ENCODE measurements at places on chromosomes 12 and 14. TPM values are rescaled to one million over a fixed set of nuclear protein-coding genes. Genes with fewer than 3 reads are reported as not detected.
A peak's percentile ranks its signal among the peaks of the same experiment; 100 is the strongest.

The GZMB gene
- 0.68 TPM for total RNA-seq

DNA sequence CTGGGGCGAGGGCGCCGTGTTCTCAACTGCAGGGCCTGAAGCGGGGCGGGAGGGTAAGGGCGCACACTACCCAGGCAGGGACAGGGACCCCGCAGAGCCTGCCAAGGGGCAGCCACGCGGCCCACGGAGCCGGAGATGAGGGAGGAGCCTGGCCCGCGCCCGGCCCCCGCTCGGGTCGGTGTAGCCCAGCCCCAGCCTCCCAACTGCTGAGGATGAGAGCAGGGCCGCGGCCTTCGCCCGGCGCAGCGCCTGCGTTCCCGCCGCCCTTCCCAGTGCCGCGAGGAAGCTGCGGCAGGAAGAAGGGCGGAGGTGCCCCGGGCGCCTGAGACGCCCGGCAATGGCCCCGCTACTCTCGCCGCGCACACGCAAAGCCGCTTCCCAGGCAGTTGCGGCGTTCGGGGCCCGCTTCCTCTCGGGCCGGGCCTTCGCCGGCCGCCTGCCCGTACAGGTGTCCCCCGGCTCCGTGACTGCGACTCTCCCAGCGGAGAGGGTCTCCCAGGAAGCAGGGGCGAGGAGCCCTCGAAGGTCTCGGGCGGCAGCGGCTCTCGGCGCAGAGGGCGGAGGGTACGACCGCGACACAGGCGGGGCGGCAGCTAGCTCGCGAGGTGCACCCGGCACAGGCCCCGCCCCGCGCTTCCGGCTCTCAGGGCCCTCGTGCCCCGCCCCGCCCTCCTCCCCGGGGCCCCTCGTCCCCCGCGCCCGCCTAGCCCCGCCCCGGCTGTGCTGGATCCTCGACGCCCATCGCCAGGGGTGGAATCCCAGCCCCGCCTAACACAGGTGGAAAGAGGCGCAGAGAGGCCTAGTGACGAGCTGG is 24.8 kb upstream of the YY1 start:
- peaks cover under 1% of the 10 kb centered on the region for H3K27me3 ChIP-seq
- peak overlapping the region; percentile 99 for H3K27ac ChIP-seq
- peak; percentile 93 for DNase-seq
- H3K4me3 ChIP-seq, result peak overlapping the region; percentile 66

DNA sequence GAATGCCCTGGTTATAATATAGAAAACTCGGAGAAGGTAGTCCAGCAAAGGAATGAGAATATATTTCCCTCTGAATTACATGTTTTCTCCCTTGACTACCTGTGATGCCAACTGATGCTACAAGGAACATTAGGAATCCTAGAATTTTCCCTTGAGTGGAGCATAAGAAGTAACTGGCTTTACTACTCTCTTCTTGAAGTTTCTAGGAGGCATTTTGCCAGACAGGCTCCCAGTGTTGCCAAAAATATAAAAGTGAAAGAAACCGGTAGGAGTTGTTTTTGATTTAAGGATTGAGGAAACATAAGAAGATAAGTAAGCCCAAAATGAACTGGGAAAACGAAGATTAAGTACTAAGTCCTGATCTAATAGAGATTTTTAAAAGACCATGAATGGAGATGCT is 693.4 kb downstream of the NOVA1 start:
- H3K4me1 ChIP-seq, result no peaks in the 10 kb centered on the region
- no peak overlapping the region for H3K27ac ChIP-seq

DNA sequence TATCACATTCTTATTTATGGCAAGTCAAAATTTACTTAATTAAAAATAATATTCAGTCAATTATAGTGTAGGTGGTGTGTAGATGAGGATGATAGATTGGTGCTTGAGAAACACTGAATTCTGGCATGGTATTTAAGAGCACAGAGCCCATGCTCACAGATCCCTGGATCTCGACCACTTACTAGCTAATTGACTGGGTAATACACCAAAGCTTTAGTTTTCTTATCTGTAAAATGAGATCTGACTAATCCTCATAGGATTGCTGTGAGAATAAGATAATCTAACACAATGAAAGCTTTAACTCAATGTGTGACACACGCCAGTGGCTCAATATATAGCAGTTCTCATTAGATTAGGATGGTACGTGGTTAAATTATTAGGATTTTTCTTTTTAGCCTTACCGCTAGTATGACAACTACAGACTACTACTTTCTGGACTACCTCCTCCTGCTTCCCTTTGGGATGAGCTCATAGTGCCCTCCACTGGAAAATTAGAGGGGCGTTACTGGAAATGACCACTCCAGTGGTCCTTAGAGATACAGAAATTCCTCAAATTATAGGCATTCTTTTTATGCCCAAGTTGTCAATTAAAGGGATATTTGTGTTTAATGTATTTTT is 482.8 kb upstream of the TBX3 start:
- peaks cover 8% of the 10 kb centered on the region for H3K27me3 ChIP-seq
- H3K4me3 ChIP-seq, result no peak overlapping the region
- DNase-seq, result no peak
- no peaks in the 10 kb centered on the region for H3K36me3 ChIP-seq

The LBHD2 gene
- not detected for total RNA-seq

DNA sequence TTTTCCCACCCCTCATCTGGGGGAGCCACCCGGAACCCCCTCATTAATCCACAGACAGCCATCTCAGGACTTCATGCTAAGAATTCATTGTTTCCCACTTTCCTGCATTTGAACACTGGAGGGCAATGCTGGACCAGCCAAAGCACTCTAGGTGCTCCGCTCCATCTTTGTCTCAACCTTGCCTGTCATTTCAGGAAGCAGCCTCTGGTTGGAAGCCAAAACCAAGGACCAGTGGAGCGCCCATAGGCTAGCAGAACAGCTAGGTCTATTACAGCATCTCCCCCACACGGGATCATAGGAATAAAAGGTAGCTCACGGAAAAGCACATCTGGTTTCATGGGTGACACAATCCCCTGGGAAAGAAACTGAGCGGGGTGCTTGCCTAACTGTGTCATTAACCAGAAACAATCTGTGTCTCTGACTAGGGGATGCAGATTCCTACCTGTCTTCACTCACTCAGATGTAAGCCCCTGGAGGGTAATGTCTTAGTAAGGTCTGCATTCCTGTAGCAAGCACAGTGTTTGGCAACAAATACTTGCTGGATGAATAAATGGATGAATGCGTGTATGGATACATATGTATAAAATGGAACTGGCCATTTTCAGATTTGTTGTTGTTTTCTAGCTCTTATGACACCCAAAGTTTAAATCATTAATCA is 197.0 kb downstream of the DAD1 start:
- H3K36me3 ChIP-seq, result no peaks in the 10 kb centered on the region
- H3K27ac ChIP-seq, result no peak overlapping the region
- H3K27me3 ChIP-seq, result no peaks in the 10 kb centered on the region
- peak; percentile 54 for DNase-seq

The CLEC1A gene
- not detected for total RNA-seq

The CD4 gene
- 2.7 TPM for total RNA-seq

DNA sequence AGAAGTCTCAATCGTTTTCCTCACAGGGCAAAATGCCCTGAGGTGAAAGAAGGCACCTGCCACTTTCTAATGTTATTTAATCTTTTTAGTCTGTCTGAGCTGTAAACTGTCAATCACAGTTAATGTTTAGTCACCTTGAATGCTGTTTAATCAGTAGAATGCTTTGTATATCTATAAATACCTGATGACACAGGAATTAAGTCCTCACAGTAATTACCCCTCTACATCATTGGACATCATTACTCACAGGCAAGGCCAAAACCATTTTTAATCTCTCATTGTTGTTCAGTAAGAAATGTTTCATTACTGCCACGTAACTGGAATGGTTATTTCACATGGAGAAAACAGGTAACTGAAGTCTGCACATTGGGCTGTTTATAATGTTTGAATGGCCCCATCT is 178.8 kb downstream of the EXOC5 start:
- DNase-seq, result no peak
- H3K36me3 ChIP-seq, result peaks cover 29% of the 10 kb centered on the region
- no peaks in the 10 kb centered on the region for H3K27me3 ChIP-seq

- no peak overlapping the region for H3K27ac ChIP-seq
- H3K36me3 ChIP-seq, result peaks cover 2% of the 10 kb centered on the region
- H3K27me3 ChIP-seq, result peaks cover 97% of the 10 kb centered on the region
- peaks cover 52% of the 10 kb centered on the region for H3K4me1 ChIP-seq
Measured at GRCh38 chr14:38209572-38210557, 2.2 kb downstream of the SSTR1 start.

- peaks cover 4% of the 10 kb centered on the region for H3K36me3 ChIP-seq
- DNase-seq, result peak; percentile 82
- 0 out of 2 replicates have a peak overlapping the region, but pooled peaks have one; percentile 74 for H3K27ac ChIP-seq
Measured at GRCh38 chr14:24368562-24369252, 723 bp downstream of the NFATC4 start.

- no peaks in the 10 kb centered on the region for H3K4me1 ChIP-seq
- H3K4me3 ChIP-seq, result no peak overlapping the region
- no peaks in the 10 kb centered on the region for H3K27me3 ChIP-seq
Measured at GRCh38 chr12:71492604-71493003, 53.0 kb downstream of the LGR5 start.

The SLC48A1 gene
- 16.8 TPM for total RNA-seq

The STXBP6 gene
- 3.5 TPM for total RNA-seq

The DNAJC22 gene
- 0.14 TPM for total RNA-seq

- no peak overlapping the region for H3K4me3 ChIP-seq
- peaks cover 21% of the 10 kb centered on the region for H3K4me1 ChIP-seq
- no peak for DNase-seq
- H3K27ac ChIP-seq, result no peak overlapping the region
- H3K27me3 ChIP-seq, result no peaks in the 10 kb centered on the region
- no peaks in the 10 kb centered on the region for H3K36me3 ChIP-seq
Measured at GRCh38 chr14:74577247-74577947, 34.6 kb downstream of the LTBP2 start.

The TAS2R30 gene
- total RNA-seq, result 1.7 TPM

The DAO gene
- 0.17 TPM for total RNA-seq

DNA sequence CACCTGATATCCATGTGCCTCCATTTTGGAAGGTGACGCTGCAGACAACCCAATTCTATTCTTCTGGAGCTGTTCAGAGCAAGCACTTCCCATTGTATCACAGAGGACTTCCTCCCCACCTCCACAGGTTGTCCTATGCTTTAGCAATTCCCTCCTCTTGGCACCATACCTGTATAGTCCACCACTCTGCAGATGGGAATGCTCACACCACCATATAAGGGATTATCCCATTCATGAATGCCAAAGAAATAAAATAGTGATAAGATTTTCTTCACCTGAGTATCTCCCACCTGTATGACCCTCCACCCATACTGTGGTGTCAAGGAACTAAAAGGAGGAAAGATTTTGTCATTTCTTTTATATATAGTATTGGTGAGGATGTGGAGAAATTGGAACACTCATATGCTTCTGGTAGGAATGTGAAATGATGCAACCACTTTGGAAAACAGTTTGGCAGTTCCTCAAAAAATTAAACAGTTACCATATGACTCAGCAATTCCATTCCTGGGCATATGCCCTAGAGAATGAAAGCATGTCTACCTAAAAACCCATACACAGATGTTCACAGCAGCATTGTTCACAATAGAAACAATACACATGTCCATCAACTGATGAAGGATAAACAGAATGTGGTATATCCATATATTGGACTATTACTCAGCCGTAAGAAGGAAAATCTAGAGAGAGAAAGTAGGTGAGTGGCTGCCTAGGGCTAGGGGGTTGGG is 75.2 kb downstream of the FIGNL2 start:
- no peaks in the 10 kb centered on the region for H3K27me3 ChIP-seq
- no peak overlapping the region for H3K4me3 ChIP-seq
- peaks cover 25% of the 10 kb centered on the region for H3K36me3 ChIP-seq
- H3K4me1 ChIP-seq, result no peaks in the 10 kb centered on the region
- no peak for DNase-seq

DNA sequence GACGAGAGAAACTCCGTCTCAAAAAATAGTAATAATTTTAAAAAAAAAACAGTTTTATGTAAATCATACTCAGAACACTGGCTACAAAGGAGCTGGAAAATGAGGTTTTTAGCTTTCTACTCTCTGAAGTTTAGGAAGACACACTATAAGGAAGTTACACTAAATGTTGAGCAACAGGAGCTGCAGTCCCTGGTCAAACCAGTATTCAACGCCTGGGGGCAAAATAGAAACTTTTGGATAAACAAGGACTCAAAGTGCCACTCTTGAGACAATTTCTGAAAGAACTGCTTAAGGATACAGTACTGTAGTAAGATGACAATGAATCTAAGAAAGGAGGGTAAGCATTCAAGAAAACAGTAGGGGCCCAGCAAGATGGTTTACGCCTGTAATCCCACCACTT is 29.3 kb downstream of the ACTR6 start:
- peaks cover 9% of the 10 kb centered on the region for H3K36me3 ChIP-seq
- H3K27ac ChIP-seq, result peak overlapping the region; percentile 79
- no peaks in the 10 kb centered on the region for H3K27me3 ChIP-seq
- DNase-seq, result no peak
- no peak overlapping the region for H3K4me3 ChIP-seq

GRCh38 chr14:49908433-49908782 is 15.5 kb downstream of the ARF6 start:
- H3K27me3 ChIP-seq, result no peaks in the 10 kb centered on the region
- H3K27ac ChIP-seq, result no peak overlapping the region
- no peak overlapping the region for H3K4me3 ChIP-seq
- H3K36me3 ChIP-seq, result no peaks in the 10 kb centered on the region
- DNase-seq, result no peak

The PIWIL1 gene
- not detected for total RNA-seq

DNA sequence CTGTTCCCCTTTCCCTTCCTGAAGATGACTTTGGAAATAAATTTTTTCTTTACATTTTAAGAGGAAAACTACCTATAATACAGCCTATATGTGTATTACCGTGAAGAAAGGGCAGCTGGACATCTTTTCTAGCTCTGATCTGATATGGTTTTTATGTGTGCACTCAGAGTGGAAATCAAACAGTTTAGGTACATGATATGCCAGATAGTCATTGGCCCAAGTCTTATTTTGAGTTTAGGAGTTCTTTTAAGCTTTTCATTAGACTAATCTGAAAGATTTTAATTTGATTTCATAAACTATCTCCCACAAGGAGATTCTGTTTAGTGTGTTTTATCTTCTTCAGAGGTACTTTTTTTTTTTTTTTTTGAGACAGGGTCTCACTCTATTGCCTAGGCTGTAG is 48.8 kb downstream of the KIAA0586 start:
- no peak overlapping the region for H3K4me3 ChIP-seq
- H3K4me1 ChIP-seq, result no peaks in the 10 kb centered on the region
- DNase-seq, result no peak

- H3K36me3 ChIP-seq, result peaks cover 74% of the 10 kb centered on the region
- no peaks in the 10 kb centered on the region for H3K4me1 ChIP-seq
- H3K27me3 ChIP-seq, result peaks cover 12% of the 10 kb centered on the region
Measured at GRCh38 chr12:129186952-129187351, 333.7 kb downstream of the GLT1D1 start.

The ESPL1 gene
- total RNA-seq, result 48.5 TPM

The SERPINA10 gene
- total RNA-seq, result not detected

DNA sequence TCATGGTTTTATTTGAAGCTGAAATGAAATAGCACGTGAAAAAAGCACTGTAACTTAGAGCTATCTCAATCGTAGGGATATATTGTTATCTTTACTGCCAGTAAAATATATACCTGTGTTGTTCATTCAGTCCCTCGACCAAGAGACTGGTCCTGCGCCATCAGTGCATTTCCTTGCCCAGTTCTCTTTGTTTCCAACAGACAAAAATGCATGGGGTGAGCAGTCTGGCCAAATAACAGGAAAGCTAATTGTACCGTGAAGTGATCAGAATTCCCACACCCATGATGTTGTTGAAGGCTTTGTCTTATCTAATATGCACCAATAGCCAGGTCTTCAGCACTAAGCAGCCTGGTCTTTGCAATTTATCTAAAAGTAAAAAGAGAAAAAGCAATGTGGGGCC is 477.1 kb upstream of the GARIN6 start:
- H3K27me3 ChIP-seq, result no peaks in the 10 kb centered on the region
- DNase-seq, result no peak
- H3K36me3 ChIP-seq, result no peaks in the 10 kb centered on the region

Data from WTC11 (cell line).